ENCODE measurements at places on chromosomes 5 and 9.

GRCh38 chr5:74051076-74051475, 425.1 kb downstream of the ARHGEF28 start:
- no peak for DNase-seq

DNA sequence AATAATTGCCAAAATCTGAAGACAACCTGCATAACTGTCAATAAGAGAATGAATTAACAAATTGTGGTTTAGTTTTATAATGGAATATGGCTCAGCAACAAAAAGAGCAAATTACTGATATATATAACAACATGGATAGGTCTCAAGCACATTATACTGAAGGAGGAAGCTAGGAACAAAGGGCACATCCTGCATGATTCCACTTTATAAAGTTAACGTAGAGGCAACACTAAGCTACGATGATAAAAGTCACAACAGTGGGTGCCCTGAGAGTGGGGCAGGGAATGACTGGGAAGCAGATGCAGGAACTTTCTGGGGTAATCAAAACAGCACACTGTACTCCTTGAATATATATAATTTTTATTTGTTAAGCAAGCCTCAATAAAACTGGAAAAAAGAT, 165.2 kb downstream of the RMI1 start:
- no peak for DNase-seq

DNA sequence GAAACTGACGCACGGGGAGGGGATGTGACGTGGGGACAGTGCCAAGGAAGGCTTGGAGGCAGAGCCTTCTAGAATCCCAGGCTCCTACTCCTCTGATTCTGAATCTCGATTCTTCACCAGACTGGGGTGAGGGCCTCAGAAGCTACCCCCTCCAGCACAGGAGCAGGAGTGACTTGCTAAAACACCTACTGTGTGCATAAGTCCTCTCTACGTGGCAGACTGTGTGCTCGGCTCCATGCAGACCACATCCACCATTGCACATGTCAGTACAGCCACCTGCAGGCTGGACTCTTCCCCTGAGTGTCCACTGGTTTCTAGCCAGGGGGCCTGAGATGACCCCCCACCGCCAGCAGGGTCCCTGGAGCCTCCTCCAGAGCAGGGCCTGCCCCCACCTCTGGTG, 71.2 kb upstream of the SARDH start:
- DNase-seq: no peak

DNA sequence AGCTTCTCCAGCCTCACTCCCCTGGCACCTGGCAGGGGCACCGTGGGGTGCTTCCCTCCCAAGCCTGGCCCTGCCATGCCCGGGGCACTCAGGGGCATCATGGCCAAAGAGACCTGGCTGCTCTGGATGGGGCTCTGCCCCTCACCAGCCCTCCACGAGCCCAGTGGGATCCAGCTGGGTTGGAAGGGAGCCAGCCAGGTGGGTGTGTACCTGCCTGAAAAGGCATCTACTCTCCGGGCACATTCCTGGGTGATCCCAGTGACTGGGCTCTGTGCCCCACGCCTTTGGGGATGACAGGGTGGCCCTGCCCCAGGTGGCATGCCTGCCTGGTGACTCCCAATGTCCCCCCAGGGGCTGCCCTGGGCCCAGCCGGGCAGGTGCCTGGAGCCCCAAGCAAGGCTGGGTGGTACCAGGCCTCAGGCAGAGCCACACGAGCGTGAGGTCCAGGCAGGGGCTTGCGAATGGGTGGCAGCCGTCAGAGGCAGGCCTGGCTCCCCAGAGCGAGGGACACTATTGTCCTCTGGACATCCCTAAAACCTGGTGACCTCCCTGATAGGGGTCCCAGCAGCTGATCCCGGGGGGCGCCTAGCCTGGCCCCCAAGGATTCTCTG, 777 bp downstream of the GPSM1 start:
- DNase-seq: no peak

DNA sequence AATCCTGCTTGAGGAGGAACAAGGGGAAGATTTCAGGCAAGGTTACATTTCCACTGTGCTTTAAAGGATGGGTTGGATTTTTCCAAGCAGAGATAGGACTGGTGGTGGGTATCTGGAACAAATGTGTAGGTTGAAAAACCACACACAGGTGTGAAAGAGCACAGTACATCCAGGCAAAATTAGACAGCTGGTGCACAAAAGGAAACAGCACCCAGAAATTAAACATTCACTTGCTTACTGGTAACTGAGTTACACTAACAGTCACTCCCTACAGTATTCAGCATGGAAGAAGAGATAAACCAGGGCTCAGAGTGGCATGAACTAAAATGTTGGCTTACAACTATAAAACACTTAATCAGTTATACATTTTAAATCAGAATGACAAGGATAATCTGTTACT, 81.5 kb upstream of the RASEF start:
- DNase-seq: no peak

DNA sequence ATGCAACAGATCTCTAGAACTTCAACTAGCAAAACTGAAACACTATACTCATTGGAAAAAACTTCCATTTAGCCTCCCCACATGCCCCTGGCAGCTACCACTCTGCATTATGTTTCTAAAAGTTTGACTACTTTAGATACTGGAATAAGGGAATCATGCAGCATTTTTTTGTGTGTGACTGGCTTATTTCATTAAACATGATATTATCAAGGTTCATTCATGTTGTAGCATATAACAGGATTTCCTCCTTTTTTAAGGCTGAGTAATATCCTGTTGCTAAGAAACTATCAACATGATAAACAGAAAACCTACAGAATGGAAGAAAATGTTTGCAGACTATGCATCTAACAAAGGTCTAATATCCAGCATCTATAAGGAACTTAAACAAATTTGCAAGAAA, 597.9 kb downstream of the DMRTA1 start:
- no peak for DNase-seq

DNA sequence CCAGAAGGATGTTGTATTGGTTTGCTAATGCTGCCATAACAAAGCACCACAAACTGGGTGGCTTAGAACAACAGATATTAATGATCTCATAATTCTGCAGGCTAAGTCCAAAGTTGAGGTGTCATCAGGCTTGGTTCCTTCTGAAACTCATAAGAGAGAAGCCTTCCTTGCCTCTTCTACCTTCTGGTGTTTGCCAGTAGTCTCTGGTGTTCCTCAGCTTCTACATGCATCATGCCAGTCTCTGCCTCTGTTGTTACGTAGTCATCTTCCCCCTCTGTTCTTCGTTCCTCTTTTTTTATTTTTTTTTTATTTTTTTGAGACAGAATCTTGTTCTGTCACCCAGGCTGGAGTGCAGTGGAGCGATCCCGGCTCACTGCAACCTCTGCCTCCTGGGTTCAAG, 61.8 kb downstream of the LRRC70 start:
- DNase-seq: no peak

DNA sequence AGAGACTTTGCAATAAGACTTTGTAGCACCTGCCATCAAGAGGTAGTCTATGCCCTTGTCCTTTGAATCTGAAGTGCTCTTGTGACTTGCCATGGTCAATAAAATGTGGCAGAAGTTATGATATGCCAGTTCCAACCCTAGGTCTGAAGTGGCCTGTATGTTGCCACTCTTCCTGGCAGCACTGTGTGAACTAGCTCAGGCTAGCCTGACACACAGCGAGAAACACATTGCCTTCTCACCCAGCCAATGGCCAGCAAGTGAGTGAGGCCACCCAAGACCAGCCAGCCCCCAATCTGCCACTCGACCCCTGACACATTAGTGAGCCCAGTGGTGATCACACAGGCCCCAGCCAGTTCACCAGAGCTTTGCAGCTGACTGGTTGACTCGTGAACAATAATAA, 52.7 kb upstream of the OSMR start:
- no peak for DNase-seq

GRCh38 chr5:35996076-35996475, 4.9 kb upstream of the UGT3A1 start:
- DNase-seq: no peak

DNA sequence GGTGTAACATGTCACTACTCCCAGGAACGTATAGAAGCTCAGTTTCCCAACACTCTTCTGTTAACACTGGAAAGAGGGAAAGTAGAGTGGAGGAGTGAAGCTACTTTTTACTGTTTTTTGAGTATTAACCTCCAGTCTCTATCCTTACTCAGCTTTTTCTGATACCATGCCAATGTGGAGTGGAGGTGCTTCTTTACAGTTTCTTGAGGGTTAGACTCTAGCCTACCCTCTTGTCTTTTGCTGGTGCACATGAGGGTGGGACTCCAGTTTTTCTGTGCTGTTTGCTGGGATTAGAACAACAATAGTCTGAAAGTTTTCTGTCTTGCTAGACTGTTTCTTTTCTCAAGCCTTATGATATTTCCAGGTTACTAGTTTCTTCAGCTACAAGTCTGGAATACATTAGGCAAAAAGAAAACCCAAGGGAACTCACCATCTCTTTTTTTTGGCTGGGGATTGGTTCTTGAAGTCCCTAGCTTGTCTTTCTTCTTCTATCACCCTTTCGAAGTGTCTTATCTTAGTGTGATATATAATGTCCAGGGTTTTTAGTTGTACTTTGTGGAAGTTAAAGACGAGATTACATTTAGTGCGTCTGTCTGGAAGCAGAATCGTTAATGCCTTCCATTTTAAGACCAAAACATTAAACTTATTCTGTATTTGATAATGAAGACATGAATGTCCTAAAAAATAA, 35.9 kb downstream of the PRR16 start:
- no peak for DNase-seq

DNA sequence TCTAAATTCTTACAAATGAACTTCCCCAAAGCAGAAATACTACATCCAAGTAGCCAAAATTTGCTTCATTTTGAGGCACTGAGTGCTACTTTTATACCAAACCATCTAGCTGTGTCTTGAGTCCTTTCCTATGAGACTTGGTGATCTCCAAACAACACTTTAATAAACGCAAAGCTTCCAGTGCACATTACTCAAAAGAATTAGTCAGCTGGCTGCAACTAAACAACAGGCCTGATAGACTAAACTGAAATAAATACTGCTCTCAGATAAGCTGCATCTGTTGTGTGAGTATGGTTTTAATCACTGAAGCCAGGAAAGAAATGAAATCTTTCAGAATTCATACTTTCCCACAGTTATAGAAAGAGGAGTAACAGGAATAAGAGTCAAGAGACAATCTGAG, 80.3 kb downstream of the VCAN start:
- DNase-seq: no peak

DNA sequence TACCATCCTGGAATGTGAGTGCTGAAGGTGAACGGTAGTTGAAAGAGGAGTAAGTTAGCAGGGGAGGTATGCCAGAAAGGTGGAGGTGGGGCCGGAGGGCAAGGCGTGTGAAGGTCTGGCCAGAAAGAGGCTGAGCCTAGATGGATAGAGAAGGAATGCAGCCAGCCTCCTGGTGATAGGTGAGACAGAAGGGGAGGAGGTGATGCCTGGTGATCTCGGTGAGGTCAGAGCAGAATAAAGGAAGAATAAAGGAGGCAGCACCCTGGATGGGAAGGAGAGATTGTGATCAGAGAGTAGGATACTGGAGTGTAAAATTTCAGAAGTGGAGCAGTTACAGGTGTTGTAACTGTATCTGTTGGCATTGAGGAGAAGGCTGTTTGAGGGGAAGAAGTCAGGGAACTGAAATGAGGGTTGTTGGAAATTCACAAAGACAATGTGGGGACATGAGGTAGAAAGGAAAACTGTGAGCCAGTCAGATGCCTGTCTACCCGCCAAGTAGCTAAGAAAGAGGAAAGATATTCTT, 2.0 kb downstream of the GNG10 start:
- no peak for DNase-seq

- DNase-seq: no peak
Observed at GRCh38 chr5:139199321-139199720, 1.2 kb upstream of the SIL1 start.

DNA sequence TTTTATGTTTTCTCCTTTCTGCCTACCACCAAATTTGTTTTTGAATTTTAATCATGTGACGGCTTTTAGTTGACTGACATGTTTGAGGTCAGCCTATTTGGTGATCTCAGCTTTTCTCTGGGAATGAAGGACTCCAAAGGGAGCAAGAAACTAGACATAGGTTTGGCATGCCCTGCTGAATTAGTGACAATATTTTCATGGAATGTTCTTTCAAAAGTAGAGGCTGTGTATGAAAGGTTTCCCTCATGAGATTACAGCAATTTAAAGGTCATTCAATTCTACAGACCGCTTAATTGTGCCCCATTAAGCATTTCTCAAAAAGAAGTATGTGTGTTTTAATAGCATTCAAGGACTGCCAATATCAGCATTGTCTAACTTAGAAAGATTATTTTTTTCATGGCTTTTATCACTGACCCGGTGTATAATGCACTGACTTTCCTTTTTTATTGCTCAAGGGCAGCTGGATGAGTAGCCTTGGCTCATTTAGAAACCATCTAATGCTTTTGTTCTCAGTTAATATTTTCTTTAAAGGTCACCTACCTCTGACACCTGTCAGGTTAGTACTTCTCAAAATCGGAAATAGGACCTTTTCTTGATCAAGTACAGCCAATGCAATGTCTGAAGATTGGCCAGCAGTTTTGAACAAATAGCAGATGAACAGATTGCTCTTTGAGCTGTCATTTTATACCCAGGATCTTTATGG, 8.1 kb upstream of the MLLT3 start:
- DNase-seq: no peak

GRCh38 chr5:157718519-157718918, 12.7 kb upstream of the THG1L start:
- DNase-seq: no peak

GRCh38 chr9:128479262-128479661, 23.5 kb downstream of the ODF2 start:
- DNase-seq: no peak

- DNase-seq: no peak
Observed at GRCh38 chr5:128436749-128437188, 101.3 kb downstream of the FBN2 start.

DNA sequence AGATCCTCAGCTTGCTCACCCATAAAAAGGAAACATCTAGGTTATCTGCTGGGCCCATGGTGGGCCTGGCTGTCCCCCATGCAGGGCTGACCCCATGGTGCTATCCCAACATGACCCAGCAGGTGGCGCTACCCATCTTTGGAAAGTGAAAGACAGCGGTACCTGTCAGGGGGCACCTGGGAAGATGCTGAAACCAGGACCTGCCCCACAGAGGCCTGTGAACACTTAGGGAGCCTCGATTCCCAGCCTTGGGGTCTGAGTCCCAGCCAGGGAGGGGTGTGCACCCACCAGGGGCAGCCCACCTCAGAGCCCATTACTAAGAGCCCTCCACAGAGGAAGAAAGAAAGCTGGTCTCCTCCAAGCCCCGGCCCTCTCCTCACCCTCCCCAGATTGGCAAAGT, 46.6 kb upstream of the IPPK start:
- peak; percentile 73 for DNase-seq

DNA sequence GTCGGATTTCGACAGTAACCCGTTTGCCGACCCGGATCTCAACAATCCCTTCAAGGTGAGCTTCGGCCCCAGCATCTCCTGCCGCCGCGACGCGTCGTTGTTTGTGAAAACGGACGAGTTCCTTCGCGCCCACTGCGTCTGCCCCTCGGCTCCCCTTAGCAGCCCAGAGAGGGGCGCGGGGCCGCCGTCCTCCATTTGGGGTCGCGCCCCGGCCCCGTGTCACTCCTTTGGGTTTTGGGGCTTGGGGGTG, 182 bp downstream of the SCAMP1 start:
- DNase-seq: no peak

- no peak for DNase-seq
Observed at GRCh38 chr9:15180124-15180523, 126.9 kb downstream of the TTC39B start.

Data from coronary artery (tissue), 2 donors.